ENCODE measurements at places on chromosomes 4 and X. TPM values are rescaled to one million over a fixed set of nuclear protein-coding genes. Genes with fewer than 3 reads are reported as not detected.

- H3K36me3 ChIP-seq = no peaks in the 10 kb centered on the region
- no peaks in the 10 kb centered on the region for H3K27me3 ChIP-seq
- H3K4me1 ChIP-seq = no peaks in the 10 kb centered on the region
- DNase-seq = no peak
- H3K4me3 ChIP-seq = no peak overlapping the region
These were observed 20.5 kb upstream of the BLTP1 start for GRCh38 chr4:122131562-122132157.

DNA sequence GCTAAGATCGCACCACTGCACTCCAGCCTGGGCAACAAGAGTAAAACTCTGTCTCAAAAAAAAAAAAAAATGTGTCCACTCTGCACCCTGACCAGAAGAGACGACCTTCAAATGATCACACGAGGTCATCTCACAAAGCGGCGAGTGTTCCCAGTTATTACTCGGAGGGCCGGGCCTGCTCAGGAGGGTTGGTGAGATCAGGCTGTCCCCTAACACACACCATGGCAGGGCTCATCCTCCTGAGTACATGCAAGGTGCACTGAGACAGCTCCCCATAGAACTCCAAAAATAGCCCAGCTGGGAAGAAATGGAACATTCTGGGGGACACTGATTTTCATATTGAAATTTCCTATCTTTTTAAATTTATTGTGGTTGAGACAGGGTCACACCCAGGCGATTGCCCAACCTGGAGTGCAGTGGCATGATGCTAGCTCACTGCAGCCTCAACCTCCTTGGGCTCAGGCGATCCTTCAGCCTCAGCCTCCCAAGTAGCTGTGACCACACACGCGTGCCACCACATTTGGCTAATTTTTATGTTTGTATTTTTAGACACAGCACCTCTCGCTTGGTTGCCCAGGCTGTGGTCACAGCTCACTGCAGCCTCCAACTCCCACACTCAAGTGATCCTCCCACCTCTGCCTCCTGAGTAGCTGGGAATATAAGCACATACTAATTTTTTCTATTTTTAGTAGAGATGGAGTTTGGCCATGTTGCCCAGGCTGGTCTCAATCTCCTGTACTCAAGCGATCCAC is 51.5 kb downstream of the DHRSX start:
- no peaks in the 10 kb centered on the region for H3K4me1 ChIP-seq
- no peak for DNase-seq
- no peaks in the 10 kb centered on the region for H3K36me3 ChIP-seq
- no peaks in the 10 kb centered on the region for H3K27me3 ChIP-seq
- no peak overlapping the region for H3K4me3 ChIP-seq

DNA sequence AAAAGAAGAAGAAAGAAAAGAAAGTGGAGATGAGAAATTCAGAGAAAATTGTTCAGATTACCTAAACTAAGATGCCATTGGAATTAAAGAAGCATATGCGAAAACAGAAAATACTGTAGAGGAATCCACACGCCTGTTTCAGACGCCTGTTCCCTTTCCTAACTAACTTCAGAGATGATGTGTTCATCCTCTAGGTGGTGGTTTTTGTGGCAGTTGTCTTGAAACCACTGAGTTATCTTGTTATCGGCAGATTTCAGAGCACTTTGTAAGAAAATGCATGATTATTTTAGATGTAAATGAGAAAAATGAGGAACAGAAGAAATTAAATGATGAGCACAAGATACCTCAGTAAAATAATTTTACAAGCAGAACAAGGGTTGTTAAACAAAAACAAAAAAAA is 48.3 kb downstream of the FUNDC1 start:
- H3K4me3 ChIP-seq = no peak overlapping the region
- no peak for DNase-seq
- no peak overlapping the region for H3K27ac ChIP-seq
- H3K36me3 ChIP-seq = no peaks in the 10 kb centered on the region
- H3K27me3 ChIP-seq = no peaks in the 10 kb centered on the region

The TBX22 gene
- not detected for total RNA-seq

DNA sequence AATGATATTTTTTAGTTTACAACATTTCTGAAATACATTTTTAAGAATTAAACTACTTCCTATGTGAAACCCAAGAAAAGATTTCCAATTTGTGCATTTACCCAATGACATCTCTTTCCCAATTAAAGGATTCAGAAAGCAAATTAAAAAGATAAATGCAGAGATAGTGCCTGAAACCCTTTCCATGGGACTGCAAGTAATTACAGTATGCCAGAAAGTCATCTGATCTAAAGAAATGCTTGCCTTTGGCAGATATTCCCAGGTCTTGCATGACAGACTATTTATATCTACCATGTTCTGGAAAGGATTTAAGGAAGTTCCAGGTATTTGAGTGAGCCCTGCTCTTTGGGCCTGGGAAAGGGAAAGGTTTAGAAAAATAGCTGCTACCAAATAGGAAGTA is 41.6 kb upstream of the CXorf38 start:
- no peak overlapping the region for H3K27ac ChIP-seq
- H3K36me3 ChIP-seq = peaks cover 8% of the 10 kb centered on the region
- H3K4me1 ChIP-seq = no peaks in the 10 kb centered on the region
- no peaks in the 10 kb centered on the region for H3K27me3 ChIP-seq
- DNase-seq = no peak
- no peak overlapping the region for H3K4me3 ChIP-seq

The NKX6-1 gene
- total RNA-seq = 3.3 TPM

The RENBP gene
- total RNA-seq = 7.6 TPM

- no peaks in the 10 kb centered on the region for H3K36me3 ChIP-seq
- H3K4me1 ChIP-seq = no peaks in the 10 kb centered on the region
- no peak overlapping the region for H3K4me3 ChIP-seq
- no peaks in the 10 kb centered on the region for H3K27me3 ChIP-seq
- no peak overlapping the region for H3K27ac ChIP-seq
- no peak for DNase-seq
These were observed 244.8 kb downstream of the KLHL13 start for GRCh38 chrX:117871796-117872195.

GRCh38 chr4:168273838-168274237 is 44.7 kb downstream of the DDX60 start:
- H3K27me3 ChIP-seq = no peaks in the 10 kb centered on the region
- no peaks in the 10 kb centered on the region for H3K36me3 ChIP-seq
- no peak overlapping the region for H3K4me3 ChIP-seq
- H3K4me1 ChIP-seq = no peaks in the 10 kb centered on the region

- no peaks in the 10 kb centered on the region for H3K27me3 ChIP-seq
- DNase-seq = no peak
- no peaks in the 10 kb centered on the region for H3K36me3 ChIP-seq
- no peaks in the 10 kb centered on the region for H3K4me1 ChIP-seq
- peak overlapping the region; percentile 51 for H3K27ac ChIP-seq
These were observed 70.7 kb downstream of the ANKRD50 start for GRCh38 chr4:124641715-124642381.

GRCh38 chr4:126446917-126447316 is 1132.2 kb downstream of the FAT4 start:
- H3K36me3 ChIP-seq = no peaks in the 10 kb centered on the region
- H3K27ac ChIP-seq = no peak overlapping the region
- H3K4me1 ChIP-seq = no peaks in the 10 kb centered on the region
- DNase-seq = no peak
- no peaks in the 10 kb centered on the region for H3K27me3 ChIP-seq

The CLIC2 gene
- total RNA-seq = 3.0 TPM

GRCh38 chrX:24395775-24396174 is 35.3 kb downstream of the SUPT20HL1 start:
- H3K36me3 ChIP-seq = no peaks in the 10 kb centered on the region
- H3K27me3 ChIP-seq = no peaks in the 10 kb centered on the region
- peaks cover 3% of the 10 kb centered on the region for H3K4me1 ChIP-seq
- H3K4me3 ChIP-seq = no peak overlapping the region

- no peak for DNase-seq
- no peaks in the 10 kb centered on the region for H3K27me3 ChIP-seq
- no peaks in the 10 kb centered on the region for H3K36me3 ChIP-seq
- no peaks in the 10 kb centered on the region for H3K4me1 ChIP-seq
- no peak overlapping the region for H3K4me3 ChIP-seq
- no peak overlapping the region for H3K27ac ChIP-seq
These were observed 225.8 kb upstream of the GIMD1 start for GRCh38 chr4:106594291-106594952.

DNA sequence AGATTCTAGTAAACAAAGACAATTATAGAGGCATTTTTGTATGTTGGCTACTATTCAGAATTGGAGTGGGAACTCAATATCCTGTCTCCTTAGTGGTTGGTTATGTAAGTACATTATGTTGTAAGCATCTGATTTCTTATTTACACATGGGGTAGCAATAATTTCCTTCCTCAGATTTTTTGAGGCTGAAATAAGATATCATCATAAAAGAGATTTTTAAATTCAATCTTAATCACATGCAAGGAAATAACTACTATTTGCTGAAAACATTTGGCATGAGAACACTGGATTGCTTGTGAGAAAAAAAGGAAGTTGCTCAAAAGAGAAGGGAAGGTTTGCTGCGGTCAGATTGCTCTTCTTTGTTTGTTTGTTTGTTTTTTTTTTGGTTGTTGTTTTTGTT is 437.7 kb upstream of the HS3ST1 start:
- no peaks in the 10 kb centered on the region for H3K27me3 ChIP-seq
- H3K36me3 ChIP-seq = no peaks in the 10 kb centered on the region
- no peak overlapping the region for H3K27ac ChIP-seq
- no peak overlapping the region for H3K4me3 ChIP-seq

- no peak for DNase-seq
- no peaks in the 10 kb centered on the region for H3K4me1 ChIP-seq
- peak overlapping the region; percentile 31 for H3K4me3 ChIP-seq
- no peaks in the 10 kb centered on the region for H3K36me3 ChIP-seq
- no peak overlapping the region for H3K27ac ChIP-seq
- peaks cover 13% of the 10 kb centered on the region for H3K27me3 ChIP-seq
These were observed 55.7 kb downstream of the LINC00632 start for GRCh38 chrX:140765043-140765784.

The UGT2B17 gene
- total RNA-seq = not detected

The LRAT gene
- total RNA-seq = not detected

- H3K27me3 ChIP-seq = no peaks in the 10 kb centered on the region
- no peak overlapping the region for H3K4me3 ChIP-seq
- no peaks in the 10 kb centered on the region for H3K36me3 ChIP-seq
- H3K4me1 ChIP-seq = no peaks in the 10 kb centered on the region
- H3K27ac ChIP-seq = no peak overlapping the region
These were observed 2.8 kb upstream of the CRLF2 start for GRCh38 chrX:1215123-1215823.

The PARM1 gene
- 10.3 TPM for total RNA-seq

- H3K4me3 ChIP-seq = no peak overlapping the region
- H3K4me1 ChIP-seq = no peaks in the 10 kb centered on the region
- no peak for DNase-seq
These were observed 76.3 kb downstream of the SOWAHB start for GRCh38 chr4:76821641-76822040.

The ZNF732 gene
- 1.9 TPM for total RNA-seq

DNA sequence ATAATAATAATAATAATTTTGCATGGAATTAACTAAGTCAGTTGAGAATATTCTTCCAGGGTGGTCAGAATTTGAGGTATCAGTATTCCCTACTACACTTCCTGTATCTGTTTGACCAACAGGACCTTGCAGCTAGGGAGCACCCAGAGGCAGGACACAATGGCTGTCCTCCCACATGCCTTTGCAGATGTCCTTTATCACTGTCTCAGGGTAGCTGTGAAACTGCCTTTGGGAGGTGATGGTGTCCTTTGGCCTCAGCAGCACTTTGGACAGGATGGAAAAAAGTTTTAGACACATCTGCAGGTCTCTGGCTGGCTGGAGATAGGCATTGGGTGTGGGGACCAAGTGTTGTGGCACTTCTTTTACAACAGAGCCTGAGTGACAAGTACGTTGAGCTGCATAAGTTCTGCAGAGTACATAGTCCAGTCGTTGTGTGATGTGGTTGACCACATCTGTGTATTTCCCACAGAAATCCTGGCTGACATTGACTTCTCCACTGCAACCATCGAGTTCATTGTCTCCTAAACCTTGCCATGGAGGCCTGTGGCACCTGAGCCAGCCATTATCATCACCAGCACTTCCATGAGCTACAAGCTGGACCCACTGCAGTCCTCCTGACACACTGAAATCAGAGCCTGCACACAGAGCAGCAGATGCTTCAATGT is 19.1 kb upstream of the UBA6 start:
- H3K4me3 ChIP-seq = no peak overlapping the region
- DNase-seq = no peak
- H3K27me3 ChIP-seq = no peaks in the 10 kb centered on the region

DNA sequence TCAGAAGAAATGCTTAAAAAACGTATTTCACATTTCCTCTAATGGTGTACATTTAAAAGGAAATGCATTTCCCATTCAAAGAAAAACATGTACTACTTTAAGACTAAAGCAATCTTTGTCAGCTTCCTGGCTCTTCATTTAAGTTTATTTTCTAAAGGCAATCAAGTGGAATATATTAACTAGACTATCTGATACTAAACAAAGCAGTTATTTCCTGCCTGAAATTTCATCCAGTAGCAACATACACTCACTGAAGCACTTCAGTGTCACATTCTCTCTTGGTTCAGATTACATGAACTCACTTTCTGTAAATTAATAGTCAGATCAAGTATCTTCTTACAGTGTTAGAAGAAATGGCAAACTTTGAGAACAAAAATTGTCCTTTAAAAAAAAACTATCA is 42.5 kb downstream of the LRBA start:
- no peak overlapping the region for H3K27ac ChIP-seq
- H3K27me3 ChIP-seq = no peaks in the 10 kb centered on the region
- H3K4me3 ChIP-seq = no peak overlapping the region
- DNase-seq = no peak
- no peaks in the 10 kb centered on the region for H3K4me1 ChIP-seq

The SRPX2 gene
- 38.4 TPM for total RNA-seq

DNA sequence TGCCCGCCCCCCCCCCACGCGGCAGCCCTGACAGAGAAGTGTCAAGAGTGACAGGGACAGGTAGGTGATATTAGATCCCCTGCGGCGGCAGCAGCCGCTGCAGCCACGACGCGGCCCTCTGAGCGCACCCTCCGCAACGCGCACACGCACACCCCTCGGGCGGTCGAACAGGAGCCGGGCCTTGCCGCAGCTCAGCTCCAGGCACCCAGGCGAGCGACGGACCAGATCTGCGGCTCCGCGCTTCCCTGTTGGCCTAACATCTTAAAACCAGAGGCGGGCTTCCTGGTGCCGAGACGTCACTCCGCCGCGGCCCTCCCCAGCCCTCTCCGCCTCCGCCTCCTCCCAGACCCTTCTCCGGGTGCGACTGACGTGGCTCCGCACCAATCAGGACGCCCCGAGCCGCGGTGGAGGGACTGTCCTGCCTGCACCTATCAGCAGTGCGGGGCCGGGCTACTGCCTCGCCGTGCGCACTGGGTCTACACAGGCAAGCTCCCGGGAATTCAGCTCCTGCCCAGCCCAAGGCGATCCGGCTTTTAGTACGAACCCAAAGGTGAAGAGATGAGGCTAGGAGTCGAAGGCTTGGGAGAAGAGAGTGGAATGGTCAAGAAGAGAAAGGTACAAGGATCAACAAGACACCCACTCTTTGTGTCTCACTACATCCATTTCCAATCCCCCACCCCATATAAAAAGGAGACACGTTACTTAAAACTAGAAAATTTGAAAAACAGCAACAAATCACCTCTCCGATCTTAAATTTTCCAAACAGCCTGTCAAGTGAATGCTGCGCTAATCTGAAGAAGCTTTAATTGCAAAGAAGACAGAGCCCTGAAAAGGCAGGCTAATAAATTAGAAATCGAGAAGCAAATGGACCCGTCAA is at the start of gene PITX2:
TSS of gene PITX2 (minus strand) at position 237 of the 877 bp plus-strand sequence. CDS start 617 bp downstream, outside the sequence.
- peaks cover 100% of the 10 kb centered on the region for H3K27me3 ChIP-seq
- DNase-seq = peak; percentile 17
- peak within 1 kb of the TSS; percentile 78 for H3K27ac ChIP-seq
- H3K4me1 ChIP-seq = peaks cover 4% of the 10 kb centered on the region

- peak overlapping the region; percentile 95 for H3K27ac ChIP-seq
- H3K36me3 ChIP-seq = no peaks in the 10 kb centered on the region
- H3K27me3 ChIP-seq = no peaks in the 10 kb centered on the region
- no peak overlapping the region for H3K4me3 ChIP-seq
These were observed 134.4 kb downstream of the SMIM20 start for GRCh38 chr4:26048378-26048882.

Measured in esophagus squamous epithelium (tissue), 5 donors.